ENCODE measurements at places on chromosomes 4 and X.

- DNase-seq = no peak
Measured at GRCh38 chr4:7183161-7183560, 9.2 kb upstream of the SORCS2 start.

DNA sequence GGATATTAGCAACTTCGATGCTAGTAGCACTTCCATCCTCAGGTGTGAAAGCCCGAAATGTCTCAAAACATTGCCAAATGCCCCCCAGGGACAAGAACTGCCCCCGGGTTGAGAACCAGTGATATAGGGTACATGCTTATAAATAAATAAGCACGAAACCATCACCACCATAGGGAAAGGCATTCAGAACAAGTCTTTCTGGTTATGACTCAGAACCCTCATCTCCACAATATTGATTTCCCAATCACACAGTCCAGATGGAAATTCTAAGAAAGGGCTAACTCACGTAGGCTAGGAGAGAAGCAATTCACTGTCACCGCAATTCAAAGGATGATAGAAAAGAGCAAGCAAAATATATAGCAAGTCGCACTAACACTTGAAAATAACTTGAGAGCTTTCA lies 84.8 kb downstream of the ANOS1 start:
- no peak for DNase-seq

DNA sequence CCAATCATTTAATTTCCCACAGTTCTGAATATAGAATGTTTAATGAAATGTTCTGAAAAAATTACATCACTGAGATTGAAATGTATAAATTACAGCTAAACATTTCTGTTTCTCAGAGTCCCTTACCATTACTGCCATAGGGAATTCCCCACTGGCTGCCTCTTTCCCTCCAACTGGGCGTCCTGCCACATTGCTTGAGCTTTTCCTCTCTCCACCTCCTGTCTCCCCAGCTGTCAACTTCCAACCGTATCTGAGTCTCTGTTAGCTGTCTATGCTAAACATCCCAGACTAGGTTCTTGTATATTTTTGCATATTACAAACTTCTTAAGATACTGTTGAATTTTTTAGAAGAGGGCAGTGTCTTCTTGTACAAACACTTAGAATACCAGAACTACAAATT lies 407.3 kb upstream of the SLIT2 start:
- DNase-seq = peak; percentile 57

- no peak for DNase-seq
Measured at GRCh38 chrX:132732236-132732635, 226.2 kb downstream of the HS6ST2 start.

DNA sequence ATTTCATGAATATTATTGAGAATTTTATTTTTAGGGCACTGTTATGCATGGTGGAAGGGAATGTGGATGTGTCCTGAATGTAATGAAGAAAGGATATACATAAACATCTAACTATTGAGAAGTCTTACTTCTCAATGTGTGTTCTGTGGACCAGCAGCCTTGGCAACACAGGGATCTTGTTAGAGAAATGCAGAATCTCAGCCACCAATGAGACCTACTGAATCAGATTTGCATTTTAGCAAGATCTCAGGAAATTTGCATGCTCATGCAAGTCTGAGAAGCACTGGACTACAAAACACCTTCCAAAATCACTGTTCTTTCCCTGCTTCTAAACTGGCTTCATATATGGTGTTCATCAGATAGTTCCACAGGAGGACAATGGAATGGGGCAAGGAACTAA lies 139.7 kb upstream of the WDFY3 start:
- no peak for DNase-seq

- no peak for DNase-seq
Measured at GRCh38 chr4:96383349-96383748, 543.5 kb downstream of the PDHA2 start.

GRCh38 chr4:70305601-70306000 lies 29.2 kb upstream of the CABS1 start:
- DNase-seq = no peak

GRCh38 chr4:2852481-2852921 lies 8.9 kb downstream of the ADD1 start:
- DNase-seq = no peak

DNA sequence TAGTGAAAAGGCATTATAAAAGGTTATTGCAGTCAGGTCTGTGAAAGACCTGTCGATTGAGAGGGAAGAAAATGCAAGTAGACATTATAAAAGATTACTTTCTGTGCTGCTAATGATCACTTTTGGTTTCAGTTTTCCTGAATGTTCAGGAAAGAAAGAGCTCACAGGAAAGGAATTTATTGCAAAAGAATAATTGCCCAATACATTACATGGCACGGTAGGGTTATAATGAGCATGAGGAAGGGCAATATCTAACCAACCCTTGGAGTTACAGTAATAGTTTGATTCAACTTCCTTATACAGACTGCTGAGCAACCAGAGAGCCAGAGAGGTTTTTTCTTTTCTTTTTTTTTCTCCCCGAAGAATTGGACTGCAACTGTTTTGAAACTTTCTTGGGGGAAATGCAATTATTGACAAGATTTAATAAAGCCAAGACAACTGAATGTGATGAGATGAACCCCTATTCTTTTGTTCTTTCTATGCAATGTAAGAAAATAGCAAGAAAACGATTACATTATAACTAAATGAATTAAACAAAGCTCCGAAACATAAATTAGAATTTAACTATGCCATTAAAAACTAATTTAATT lies 247.0 kb downstream of the C4orf33 start:
- peak; percentile 74 for DNase-seq

- peak; percentile 71 for DNase-seq
Measured at GRCh38 chr4:113288696-113289095, 239.2 kb downstream of the ANK2 start.

DNA sequence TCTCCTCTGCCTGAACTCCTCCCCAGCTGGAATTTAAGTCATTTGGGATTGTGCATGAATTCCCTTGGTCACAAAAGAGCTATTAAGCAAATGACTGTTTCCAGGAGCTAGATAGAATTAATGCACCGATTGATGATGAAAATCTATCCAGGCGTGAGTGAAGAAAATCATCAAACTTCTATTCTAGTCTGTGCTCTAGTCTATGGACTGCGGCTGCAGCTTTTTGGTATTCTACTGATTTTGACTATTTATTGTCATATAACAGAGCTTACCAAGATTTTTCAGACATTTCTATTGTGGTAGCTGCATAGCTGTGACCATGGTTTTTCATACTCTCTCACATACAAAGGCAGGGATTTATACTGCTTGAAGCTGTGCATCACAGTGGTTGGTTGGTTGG lies 403.8 kb downstream of the FSTL5 start:
- DNase-seq = no peak

DNA sequence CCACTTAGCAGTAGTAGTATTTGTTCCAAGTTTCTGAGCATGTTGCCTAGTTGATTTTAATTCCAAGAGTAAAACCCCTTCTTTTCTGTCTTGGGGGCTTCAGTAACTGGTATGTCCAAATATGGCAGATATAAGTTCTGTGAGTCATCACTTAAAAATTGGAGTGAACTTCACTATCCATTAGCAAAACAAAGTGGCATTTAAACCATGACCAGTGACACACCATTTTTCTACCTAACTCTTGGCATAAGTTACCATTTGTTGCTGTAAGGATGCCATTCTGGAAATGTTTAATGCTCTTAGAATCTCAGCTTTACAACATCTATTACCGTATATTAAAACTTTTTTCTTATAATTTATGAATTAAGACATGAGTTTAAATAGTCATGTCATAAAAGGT lies 102.0 kb downstream of the CBR4 start:
- DNase-seq = peak; percentile 84

DNA sequence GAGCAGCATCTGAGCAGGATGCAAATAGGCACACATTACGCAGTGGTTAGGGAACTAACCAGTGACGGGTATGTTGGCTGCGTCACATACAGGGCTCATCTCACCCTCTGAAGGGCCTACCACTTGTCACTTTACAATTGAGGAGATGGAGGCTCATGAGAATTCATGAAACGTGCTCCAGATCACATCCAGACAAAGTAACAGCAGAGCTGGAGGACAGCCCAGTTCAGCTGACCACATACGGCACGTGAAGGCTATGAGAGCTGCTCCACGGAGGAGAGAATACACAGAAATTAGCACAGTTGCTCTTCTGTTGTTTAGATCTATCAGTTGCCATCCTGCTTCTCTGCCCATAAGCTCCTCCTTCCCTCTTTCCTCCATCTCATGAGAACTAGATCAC lies 78.4 kb downstream of the FAM9B start:
- DNase-seq = no peak

- no peak for DNase-seq
Measured at GRCh38 chrX:153935326-153935851, 552 bp upstream of the NAA10 start.

- no peak for DNase-seq
Measured at GRCh38 chr4:1247864-1248244, 1.1 kb downstream of the CTBP1 start.

DNA sequence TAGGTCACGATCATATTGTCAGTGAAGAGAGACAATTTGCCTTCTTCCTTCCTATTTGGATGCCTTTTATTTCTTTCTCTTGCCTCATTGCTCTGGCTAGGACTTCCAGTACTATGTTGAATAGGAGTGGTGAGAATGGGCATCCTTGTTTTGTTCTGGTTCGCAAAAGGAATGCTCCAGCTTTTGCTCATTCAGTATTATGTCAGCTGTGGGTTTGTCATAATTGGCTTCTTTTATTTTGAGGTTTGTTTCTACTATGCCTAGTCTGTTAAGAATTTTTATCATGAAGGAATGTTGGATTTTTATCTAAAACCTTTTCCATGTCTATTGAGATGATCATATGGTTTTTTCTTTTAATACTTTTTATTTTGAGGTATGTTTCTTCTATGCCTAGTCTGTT lies 152.3 kb upstream of the MAD2L1 start:
- DNase-seq = peak; percentile 19

DNA sequence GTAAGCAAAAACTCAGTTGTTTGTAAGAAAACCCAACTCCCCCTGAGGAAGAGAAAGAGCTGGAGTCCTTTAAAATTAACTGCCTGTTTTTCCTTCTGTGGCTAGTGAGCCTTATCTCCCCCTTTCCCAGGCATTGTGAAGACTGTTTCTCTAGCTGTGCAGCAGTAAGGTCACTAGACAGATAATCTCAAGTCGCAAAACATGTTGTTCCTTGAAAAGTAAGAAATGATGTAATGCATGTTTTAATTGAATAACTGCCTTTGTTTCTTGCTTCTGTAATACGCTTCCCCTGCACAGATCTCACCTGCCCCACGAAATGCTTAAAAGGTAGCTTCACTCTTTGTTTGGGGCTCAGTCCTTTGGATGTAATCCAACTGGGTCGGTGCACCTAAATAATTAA lies 5.8 kb upstream of the GAGE12J start:
- no peak for DNase-seq

DNA sequence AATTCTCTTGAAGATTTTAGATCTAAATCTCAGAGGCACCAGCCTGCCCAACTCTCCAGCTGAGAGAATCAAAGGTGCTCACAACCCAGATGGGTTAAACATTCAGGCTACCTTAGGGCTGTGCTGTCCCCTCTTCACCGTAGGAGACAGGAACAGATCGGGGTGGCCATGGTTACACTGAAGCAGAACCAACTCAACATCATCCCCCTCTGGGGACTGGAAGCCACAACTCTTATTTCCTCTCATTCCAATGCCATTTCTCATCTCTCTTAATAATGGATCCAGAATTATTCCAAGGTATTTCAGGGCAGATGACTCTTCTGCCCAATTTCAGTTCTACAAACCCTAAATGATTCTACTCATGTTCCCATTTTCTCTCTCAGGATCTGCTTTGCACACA lies 109.7 kb downstream of the NKX6-1 start:
- DNase-seq = peak; percentile 69

- DNase-seq = no peak
Measured at GRCh38 chr4:39591290-39591689, 47.4 kb downstream of the SMIM14 start.

DNA sequence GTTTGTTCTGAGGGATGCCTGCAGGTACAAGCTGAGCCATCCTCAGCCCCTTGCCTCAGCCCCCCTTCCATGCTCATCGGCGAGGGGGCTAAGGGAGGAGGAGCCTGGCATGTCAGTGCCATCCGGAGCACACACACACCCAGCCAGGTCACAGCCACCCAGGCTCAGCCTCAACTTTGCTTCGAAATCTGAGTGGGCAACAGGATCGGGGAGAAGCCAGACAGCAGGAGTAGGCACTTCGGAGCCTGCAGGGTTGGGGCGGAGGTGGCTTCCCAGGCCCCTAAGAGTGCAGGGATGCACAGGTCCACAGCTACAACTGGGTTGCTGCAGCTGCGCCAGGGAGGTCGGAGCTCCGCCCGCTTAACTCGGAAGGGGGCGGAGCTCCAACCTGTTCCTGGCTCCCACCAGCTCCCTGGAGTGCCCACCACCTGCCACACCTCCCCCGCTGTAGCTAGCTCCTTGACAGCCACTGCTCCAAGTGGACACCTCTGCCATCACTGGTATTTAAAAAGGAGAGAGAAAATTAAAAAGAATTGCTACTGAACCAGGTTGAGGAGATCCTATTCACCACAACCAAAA lies 192.9 kb upstream of the GALNT7 start:
- no peak for DNase-seq

GRCh38 chr4:152991398-152991797 lies 55.3 kb downstream of the FHDC1 start:
- no peak for DNase-seq
